Gastrocnemius medialis (tissue), 4 donors: ENCODE measurements at places on chromosomes 1 and 21.

DNA sequence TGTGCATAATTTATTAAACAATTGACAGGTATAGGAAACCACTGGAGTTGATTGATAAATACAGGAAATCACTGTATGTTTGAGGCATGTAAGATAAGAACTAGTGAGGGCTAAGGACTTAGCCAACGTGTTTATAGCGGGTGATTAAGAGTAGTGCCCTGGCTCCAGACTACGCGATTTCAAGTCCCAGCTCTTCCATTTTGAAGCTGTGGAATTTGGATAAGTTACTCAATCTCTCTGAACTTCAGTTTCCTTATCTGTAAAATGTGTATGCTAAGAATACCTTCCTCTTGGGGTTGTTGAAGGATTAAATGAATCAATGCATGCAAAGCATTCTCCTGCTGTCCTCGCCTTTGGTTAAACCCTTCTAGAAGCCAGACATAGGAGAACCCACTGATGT lies 143.3 kb upstream of the GJB5 start:
- DNase-seq, result no peak

DNA sequence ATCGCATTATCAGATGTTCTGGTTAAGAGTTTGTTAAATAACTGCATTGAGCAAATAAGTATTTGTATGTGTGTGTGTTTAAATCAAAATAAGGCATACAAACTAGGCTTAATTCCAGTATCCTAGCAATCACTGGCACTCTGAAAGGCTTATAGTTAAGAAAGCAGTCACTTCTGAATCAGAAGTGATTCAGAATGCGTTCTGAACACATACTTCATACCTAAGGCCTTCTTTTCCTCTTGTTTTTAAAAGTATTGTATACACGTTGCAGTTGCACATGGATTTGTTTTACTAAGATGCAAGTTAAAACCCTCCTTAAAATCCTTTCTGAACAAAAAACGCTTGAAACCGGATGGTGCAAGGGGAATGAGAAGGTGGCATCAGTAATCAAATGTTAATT lies 238.4 kb upstream of the DMRTA2 start:
- DNase-seq, result no peak

DNA sequence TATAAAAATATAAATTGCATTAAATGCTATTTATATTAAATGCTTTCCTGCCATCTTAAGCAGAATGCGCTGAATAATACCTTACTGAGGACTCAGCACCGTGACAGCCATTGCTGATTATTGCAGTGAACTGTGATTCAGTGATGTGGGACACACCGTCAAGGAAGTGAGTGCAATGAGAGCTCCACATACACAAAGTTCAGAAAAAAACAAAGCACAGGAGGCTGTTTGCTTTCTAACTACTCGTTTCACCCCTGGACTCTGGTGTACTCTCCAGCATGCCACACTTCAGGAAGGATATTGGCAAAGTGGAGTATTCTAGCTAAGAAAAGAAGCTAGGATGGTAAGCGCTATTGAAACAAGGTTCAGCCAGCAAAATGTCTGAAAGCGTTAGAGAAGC lies 57.4 kb upstream of the CXADR start:
- DNase-seq, result no peak

DNA sequence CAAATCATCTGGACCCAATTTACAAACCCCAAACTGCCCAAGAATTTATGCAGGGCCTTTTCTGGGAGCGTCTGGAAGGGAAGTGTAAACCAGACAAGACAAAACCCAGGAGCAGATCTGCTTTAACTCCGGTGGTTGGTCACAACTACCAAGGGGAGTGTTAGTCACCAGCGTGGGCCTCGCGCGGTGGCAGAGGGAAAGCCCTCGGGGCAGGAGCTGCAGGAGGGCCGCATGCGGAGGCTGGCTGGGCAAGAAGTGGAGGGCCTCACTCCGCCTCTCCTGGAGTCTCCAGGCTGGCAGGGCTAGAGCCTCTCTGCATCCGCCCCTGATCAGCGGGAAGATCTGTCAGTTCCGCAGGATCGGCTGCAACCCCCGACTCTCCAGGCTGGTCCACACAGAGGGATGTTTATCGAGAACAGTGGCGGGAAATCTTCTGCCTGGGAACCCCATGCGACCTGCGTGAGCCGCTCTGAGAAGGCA lies 2.0 kb downstream of the COL24A1 start:
- DNase-seq, result no peak

- DNase-seq, result no peak
These were observed 395 bp upstream of the CSRP1 start for GRCh38 chr1:201507360-201507675.

GRCh38 chr1:10508511-10508951 lies 33.8 kb downstream of the PEX14 start:
- DNase-seq, result no peak

DNA sequence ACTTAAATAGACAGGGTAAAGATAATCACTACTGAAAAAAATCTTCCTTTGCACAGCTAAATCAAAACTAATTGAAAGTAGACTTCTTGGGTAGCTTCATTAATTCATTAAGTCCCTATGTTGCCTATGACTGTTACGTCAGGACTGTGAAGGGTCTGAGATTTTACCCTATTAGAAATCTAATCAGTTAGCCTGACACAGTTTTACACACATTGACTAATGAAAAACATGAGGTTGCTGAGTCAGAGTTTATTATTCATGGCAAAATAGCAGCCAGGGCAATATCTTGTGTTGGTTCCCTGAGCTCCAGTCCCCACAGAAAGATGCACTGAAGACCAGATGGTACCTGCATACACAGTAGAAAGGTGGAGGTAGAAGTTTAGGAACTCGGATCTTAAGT lies 262.5 kb upstream of the ZP4 start:
- no peak for DNase-seq

GRCh38 chr1:79827446-79827845 lies 820.9 kb upstream of the ADGRL4 start:
- DNase-seq, result no peak

DNA sequence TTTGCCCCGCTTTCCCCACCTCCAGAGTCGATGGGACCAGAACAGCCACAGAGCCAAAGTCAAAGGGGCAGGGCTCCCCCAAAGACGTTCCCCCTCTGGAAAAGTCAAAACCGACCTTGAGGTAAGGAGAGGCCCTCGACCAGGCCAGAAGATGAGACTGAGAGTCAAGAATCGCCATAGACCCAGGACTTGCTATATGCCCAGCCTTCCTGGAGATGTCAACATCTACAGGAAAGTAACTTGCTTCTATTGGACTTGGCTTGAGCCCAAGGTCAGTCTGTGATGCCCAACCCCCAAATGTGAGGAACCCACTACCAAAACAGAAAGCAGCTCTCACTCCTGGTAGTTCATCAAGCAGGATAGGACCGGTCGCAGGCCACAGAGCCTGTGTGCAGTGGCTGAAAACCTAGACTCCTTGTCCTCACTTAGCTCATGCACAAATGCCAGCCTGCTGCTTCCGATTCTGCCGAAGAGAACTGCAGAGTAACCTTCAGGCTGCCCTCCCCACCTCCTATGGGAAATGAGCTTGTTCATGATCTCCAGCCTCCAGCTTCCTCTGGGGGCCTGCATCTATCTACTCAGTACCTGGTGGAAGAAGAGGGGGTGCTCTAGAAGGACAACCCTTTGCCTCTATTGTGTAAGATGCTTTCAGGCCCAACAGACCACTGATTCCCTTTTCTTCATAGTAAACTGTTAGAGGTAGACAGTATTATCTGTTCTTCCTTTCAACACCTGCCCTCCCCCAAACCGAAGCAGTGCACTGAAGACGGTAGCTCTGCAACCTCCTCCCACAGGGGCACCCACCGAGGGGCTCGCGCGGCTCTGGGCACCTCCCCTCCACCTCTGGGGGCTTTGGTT lies 1.4 kb downstream of the ACOT7 start:
- DNase-seq, result no peak

GRCh38 chr1:27536767-27537166 lies 46.8 kb upstream of the WASF2 start:
- DNase-seq, result no peak

GRCh38 chr1:221837896-221838295 lies 96.0 kb upstream of the DUSP10 start:
- DNase-seq, result no peak

- DNase-seq, result no peak
These were observed 8.1 kb downstream of the NIBAN1 start for GRCh38 chr1:184965944-184966860.

- no peak for DNase-seq
These were observed 19.1 kb downstream of the DMBX1 start for GRCh38 chr1:46508757-46509156.

- no peak for DNase-seq
These were observed 18.2 kb downstream of the PLCH2 start for GRCh38 chr1:2494323-2494693.

DNA sequence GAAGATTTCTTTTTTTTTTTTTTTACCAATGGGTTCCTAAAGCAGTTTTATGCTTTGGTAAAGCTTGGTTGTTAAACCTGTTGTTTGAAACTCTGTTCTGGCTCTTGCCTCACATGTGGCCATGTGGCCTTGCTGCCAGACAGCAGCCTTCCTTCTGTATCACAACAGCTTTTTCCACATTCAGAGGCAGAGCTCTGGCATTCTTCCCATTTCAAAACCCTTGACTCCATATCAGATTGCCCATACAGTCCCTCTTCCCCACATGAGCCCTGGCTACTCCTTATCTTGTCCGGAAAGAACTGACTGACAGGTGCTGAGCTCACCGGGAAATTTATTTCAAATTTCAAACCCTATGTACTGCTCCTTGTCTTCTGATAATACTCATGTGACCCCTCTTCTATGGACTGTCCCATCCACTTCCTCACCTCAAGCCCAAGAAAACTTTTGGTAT lies 38.5 kb upstream of the LAX1 start:
- DNase-seq, result no peak

- no peak for DNase-seq
These were observed 24.1 kb upstream of the LCE5A start for GRCh38 chr1:152486400-152487006.

DNA sequence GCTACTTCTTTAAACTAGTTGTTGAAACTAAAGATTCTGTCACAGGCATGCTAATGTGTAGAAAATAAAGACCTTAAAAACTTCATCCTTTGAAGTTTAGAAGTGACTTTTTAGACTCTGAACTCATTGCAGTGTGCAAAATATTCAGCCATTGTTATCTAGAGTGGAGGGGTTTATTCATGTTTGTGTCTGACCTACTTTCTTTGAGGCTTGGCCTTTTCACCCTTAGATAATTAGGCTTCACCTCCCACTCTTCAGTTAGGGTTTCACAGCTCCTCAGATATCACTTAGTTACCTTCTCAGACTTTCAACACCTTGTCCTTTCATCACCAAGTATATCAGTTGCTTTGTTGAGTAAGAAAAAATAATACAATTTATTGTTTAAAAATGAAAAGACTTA lies 75.9 kb downstream of the IVNS1ABP start:
- DNase-seq, result no peak

GRCh38 chr1:187283984-187284383 lies 455.2 kb downstream of the PLA2G4A start:
- no peak for DNase-seq
